ENCODE measurements at places on chromosomes 12 and 14. TPM values are rescaled to one million over a fixed set of nuclear protein-coding genes. Genes with fewer than 3 reads are reported as not detected.

- DNase-seq = no peak
Observed at GRCh38 chr12:91023326-91024004, 18.7 kb upstream of the EPYC start.

DNA sequence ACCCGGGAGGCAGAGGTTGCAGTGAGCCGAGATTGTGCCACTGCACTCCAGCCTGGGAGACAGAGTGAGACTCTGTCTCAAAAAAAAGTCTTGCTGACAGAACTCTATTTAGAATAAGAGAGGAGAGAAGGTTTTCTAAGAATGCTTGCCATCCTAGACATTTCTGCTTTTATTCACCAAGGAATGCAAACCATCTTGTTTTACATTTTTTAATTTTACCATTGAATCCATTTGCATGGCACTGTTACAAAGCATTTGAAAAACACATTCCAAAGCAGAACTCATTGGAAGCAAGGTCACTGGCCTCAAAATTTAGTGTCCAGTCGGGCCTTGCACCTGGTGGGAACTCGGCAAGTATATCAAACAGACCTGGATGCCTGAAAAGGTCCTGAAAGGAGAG is 44.2 kb upstream of the RASSF3 start:
- no peak for DNase-seq

GRCh38 chr14:102922490-102923200 is at the start of gene AMN:
Gene AMN, plus strand, starts transcription at chr14:102922663. Its CDS starts 26 bp downstream, at chr14:102922689.
- DNase-seq = peak; percentile 76

DNA sequence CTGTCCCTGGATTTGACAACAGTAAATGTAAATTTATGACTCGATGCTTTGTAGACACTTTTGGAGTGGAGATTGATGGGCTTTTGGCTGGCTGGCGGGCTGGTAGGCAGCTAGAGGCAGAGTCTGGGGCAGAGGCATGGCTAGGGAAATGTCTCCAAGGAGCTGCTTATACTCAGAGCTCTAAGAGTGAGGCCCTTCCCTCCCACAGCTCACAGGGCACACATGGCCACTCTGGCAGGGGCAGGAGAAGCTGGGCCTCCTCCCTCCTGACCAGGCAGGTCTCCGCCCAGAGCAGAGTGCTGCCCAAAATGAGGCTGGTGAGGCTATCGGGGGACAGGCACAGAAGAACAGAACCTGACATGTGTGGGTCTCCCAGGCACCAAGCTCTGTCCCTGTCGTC is 67.5 kb downstream of the GALNT16 start:
- DNase-seq = no peak

DNA sequence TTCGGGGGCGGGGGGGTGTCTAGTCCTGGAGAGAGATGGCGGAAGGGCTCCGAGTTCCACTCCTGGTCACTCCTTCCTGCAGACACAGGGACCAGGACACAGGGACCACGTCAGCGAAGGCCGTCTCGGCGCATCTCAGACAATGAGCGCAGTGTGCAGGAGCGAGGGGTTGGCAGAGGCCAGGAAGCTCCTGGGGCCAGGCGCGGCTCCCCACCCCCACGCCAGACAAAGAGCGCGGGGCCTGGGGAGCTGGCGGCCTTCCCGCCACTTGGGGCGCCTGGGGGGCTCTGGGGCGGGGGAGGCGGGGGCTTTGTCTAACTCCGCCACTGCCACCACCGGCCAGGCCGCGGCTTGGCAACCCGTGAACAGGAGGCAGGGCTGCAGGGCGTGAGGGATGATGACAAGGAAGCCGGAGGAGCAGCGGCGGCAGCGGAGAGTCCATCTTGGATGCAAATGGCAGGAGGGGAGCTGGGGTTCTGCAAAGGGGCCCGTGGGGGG is 2.2 kb downstream of the CDK2AP1 start:
- DNase-seq = no peak

DNA sequence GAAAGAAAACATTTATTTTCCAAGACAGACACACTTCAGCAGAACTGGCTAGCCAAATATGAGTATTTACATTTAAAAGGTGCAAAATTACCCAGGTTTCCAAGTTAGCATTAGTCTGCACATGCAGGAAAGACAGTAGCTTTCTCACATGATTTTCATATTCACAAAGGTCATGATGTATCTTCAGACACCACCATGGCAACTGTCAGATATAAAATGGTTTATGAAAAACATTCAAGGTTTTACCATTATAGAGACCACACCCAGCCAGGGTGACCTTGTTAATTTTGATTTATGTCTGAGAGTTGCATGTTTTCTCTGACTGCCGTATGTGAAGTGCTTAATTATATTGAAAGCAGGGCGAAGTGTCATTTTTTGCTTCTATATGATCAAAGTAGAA is 91.2 kb downstream of the GXYLT1 start:
- DNase-seq = no peak

- no peak for DNase-seq
Observed at GRCh38 chr12:93080452-93080851, 151.4 kb upstream of the EEA1 start.

GRCh38 chr12:48281811-48282210 is 68.9 kb downstream of the ZNF641 start:
- DNase-seq = no peak

DNA sequence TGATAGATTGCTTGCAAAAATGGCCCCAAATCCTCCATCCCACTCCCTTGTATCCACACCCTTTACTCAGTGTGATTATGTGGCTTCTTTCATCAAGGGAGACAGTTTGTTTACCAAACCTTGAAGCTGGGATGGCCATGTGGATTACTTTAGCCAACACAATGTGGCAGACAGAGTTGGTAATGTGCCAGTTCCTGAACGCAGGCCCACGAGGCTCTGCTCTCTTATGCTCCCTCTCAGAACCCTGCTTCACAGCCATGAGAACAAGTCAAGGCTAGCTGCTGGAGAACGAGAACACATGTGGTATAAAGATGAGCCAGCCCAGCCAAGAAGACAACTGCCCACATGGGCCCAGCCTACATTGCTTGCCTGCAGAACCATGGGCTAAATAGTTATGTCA is 162.3 kb downstream of the NDUFA12 start:
- no peak for DNase-seq

DNA sequence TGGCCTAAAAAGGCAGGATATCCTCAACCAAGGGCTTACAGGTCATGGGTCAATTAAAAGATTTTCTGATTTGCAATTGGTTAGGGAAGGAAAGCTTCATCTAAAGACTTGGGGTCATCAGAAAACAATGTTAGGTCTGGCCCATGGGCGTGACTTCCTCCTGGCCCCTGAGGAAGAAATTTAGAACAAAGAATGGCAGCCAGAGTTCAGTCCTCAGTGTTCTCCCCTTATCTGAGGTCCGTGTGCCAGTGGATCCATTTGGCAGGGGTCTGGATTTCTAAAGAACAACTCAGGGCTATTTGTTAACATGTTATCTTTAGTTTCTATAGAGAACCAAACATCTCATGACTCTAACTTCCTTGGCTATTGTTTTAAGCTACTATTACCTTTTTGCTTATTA is 27.8 kb upstream of the NFYB start:
- no peak for DNase-seq

DNA sequence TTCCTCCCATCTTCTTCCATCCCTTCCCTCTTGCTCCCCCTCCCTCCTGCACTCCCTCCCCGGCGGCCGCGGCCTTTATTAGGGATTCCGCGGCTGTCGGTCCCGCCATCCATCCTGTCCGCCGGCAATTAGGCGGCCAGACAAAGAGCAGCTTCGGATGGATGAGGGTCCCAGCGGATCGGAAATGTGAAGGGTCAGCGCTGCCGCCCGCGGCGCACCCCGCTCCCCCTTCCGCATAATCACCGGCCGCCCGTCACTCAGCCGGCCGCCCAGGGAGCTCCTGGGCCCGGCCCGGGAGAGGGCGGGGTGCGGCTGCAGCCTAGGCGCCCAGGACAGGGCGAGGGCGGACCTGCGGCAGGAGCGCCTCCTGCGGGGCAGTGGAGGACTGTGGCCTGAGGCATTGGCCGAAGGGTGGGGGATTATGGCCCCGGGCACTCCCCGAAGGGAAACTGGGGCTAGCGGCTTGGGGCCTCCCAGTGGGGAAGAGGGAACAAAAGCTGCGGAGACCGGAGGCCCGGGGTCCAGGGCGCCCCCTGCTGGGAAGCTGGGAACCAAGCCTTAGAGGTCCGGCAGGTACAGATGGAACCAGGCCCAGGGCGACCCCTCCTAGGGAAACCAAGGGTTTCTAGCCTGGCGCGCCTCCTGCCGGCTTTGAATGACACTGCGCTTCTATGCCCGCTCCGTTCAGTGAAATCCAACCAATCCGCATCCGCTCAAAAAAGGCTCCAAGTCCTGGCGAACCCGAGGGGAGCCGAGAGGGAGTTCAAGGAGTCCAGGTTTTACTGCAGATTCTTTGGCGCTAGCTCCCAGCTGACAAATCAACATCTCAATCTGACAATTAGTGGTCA is 4.4 kb upstream of the DNAJC22 start:
- peak; percentile 68 for DNase-seq

GRCh38 chr12:19482036-19482435 is 42.7 kb downstream of the AEBP2 start:
- no peak for DNase-seq

DNA sequence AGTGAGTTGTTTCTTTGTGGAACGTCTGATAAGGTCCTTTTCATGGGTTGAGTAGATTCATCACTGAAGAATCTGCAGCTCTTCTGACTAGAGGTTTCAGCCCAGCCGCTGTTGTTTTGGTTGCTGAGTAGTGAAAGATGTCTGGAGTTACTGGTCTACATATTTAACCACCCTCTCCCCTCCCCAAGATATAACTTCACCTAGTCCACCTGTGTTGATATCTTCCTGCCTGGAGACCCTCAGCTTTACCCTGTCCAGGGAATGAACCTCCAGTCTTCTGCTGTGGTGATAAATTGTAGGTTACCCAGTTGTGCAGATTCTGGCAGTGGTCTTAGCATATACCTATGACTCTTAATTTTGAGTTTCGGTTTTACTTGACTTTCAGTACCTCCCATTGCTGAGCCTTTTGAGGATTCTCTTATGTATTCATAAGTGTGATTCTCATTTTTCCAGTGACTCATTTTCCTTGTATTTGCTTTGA is 62.9 kb downstream of the CCDC91 start:
- no peak for DNase-seq

- DNase-seq = peak; percentile 4
Observed at GRCh38 chr12:132071040-132071810, 72.9 kb downstream of the DDX51 start.

DNA sequence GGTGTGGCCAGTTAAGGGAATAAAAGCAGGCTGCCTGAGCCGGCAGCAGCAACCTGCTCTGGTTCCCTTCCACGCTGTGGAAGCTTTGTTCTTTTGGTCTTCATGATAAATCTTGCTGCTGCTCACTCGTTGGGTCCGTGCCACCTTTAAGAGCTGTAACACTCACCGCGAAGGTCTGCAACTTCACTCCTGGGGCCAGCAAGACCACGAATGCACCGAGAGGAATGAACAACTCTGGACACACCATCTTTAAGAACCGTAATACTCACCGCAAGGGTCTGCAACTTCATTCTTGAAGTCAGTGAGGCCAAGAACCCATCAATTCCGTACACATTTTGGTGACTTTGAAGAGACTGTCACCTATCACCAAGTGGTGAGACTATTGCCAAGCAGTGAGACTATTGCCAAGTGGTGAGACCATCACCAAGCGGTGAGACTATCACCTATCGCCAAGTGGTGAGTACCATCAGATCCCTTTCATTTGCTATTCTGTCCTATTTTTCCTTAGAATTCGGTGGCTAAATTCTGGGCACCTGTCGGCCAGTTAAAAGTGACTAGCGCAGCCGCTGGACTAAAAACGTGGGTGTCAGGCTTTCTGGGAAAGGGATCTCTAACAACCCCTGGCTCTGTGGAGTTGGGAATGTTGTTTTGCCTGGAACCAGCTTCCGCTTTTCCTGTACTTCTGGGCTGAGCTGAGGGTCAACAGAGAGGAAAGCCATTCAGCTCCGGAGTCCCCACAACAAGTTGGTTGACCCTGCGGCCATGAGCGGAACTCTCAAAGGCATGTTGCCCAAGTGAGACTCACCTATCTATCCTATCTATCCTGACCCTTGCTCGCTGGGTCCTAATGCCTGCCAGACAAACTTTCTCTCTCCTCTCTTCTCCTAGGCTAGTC is at the start of gene DHRS2:
Gene DHRS2 (plus strand): TSS at position 48 of the 895 bp plus-strand sequence. CDS start 2,501 bp downstream, outside the sequence.
- no peak for DNase-seq

GRCh38 chr14:62886461-62886860 is 158.8 kb downstream of the KCNH5 start:
- DNase-seq = no peak

GRCh38 chr12:3087758-3088650 is 10.8 kb downstream of the TSPAN9 start:
- no peak for DNase-seq

DNA sequence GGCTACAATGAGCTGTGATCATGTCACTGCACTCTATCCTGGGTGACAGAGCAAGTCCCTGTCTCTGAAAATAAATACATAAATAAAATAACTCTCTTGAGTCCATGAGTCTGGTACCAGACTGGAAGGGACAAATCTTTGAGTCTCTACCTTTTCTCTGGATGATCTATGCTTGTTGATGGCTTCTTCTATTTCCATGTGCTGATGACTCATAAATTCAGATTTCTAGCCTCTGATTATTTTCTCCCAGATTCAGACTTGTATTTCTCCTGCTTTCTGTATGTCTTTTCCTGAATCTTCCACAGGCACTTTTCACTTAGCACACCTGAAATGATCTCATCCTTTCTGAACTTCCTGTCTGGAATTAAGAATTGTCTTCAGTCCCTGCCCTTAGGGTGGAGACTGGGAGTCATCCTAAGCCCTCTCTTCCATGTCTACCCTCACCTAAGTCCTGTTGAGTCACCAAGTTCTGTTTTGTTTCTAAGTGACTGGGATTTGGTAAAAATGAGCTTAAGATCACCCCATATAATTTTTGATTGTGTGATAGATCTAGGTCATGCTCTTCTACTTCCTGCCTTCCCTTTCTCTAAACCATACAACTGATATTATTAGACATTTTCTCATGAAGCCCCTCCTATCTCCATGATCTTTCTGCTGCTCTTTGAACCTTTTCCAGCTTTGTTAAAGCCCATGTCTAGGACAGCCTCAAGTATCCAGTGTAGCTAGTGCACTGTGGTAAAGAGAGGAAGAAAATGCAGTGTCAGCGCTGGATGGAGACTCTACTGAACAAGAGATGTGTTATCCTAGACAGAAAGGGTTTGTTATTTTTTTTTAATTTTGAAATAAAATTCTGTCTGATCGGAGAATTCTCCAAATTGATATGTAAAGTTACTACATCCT is 13.1 kb downstream of the AKAP6 start:
- DNase-seq = no peak

GRCh38 chr12:130192642-130193345 is 30.5 kb downstream of the FZD10 start:
- DNase-seq = peak; percentile 33

- DNase-seq = no peak
Observed at GRCh38 chr12:92608151-92609091, 94.4 kb upstream of the PLEKHG7 start.

Gene FAM222A
- 1.8 TPM for total RNA-seq

Gene INSM2
- total RNA-seq = not detected

Gene KRT6A
- total RNA-seq = not detected

Gene TAS2R46
- total RNA-seq = 0.38 TPM

Gene EPS8
- 27.0 TPM for total RNA-seq

Gene TMEM179
- total RNA-seq = 0.30 TPM

Gene ALG10
- total RNA-seq = 4.2 TPM

Gene IL31
- not detected for total RNA-seq

Gene FLVCR2
- total RNA-seq = 20.9 TPM

Gene CIDEB
- total RNA-seq = 216 TPM

Gene PUS7L
- total RNA-seq = 3.5 TPM

Gene RFX4
- not detected for total RNA-seq
